ENCODE measurements at places on chromosomes 4 and X.
A peak's percentile ranks its signal among the peaks of the same experiment; 100 is the strongest.

DNA sequence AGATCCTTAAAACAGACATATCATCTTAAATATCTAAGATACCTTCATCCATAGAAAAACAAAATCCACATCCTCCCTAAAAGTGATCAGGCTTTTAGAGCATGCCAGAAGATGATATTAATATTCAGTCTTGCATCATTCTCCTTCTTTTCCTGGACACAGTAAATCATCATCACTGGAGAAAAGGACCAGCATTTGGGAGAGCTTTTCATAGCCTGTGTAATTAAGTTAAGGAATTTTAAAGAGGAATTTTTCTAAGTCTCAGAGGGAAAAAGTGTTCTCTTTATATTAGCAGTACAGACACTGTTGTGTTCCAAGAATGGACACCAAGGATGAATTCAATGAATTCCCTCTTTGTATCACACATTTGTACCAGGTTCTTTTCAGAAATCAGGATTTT, 696 bp downstream of the SCRG1 start:
- DNase-seq: no peak

DNA sequence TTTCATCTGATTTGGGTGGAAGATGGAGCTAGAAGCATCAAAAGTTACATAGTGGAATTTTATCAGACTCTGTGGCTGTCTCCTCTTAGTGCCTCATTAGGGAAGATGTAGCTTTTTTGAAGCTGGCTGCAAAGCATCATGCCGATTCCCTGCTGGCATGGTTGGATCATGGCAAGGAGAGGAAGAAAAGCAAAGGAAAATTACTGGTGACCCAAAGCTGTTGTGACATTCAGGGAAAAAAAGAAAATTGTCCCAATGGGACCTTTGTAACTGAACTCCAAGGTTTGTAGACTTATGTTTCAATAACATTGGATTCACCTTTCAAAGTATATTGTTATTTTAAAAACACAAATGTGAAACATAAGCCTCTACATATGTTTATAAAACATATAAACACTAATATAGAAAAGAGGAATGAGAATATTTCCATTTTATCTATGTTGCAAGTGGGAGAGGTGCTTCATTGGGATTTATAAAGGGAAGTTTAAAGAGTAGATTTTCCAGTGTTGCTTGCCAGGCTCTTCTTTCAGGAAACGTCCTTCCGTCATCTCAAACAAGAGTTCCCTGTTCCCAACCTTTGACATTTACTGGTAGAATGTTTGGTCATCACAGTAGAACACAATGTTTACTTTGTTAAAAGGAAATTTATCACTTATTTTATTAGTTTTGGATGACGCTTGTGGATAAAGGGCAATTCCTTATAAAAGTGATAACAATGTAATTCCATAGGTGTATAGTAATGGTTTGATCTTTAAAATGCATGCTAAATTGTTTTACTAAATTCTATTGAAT, 190.1 kb upstream of the GPRIN3 start:
- DNase-seq: peak; percentile 88

DNA sequence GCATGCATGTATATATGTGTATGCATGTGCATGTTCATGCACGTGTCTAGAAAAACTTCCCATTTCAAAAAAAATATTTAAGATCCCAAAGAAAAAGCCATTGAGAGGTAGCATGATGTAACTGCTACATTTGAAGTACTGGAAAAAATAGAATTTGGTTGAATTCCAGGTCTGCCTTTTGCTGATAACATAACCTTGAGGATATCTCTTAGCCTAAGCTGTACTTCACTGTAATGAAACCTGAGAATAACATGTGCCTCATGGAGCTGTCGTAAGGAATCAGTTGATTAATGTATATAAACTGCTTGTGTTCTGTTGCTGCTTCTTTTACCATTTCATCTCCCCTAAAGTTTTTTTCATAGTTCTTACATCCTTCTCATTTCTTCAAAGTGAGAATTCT, 351.8 kb downstream of the GRIA2 start:
- DNase-seq: no peak

DNA sequence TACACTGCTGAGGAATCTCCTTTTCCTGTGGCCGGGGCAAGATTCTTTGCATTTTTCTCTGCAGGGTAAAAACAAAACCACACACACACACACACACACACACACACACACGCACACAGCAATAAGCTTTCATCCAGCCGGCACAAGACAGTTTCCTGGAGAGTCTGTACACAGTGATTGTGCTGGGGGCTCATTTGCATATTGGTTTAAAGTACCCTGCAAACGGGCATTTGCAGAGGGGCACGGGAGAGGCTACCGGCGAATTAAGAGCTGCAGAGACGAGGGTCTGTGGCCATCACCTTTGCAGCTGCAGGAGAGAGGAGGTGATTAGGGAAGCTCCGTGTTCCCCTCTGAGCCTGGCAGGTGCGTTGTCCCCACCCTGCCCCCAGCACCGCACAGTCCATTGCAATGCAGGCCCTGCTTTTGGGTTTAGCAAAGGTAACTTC, 219.9 kb downstream of the SHOX start:
- DNase-seq: no peak

DNA sequence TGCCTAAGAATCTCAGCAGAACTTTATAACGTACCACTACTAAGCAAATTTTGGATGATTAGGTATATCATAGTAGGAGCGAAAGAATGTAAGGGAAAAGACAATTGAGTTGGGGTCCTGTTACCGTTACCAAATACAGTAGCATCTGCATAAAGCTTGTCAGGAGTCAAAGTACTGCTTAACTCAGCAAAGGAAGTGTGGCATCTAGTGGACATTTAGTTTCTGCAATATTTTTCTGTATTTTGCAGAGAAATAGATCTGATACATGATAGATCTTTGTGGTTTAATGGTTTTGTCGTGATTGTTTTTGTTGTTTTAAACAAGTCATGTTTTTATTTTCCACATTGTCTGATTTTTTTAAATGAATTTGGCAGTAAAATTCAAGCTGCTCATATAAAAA, 81.0 kb upstream of the SMARCAD1 start:
- peak; percentile 25 for DNase-seq

DNA sequence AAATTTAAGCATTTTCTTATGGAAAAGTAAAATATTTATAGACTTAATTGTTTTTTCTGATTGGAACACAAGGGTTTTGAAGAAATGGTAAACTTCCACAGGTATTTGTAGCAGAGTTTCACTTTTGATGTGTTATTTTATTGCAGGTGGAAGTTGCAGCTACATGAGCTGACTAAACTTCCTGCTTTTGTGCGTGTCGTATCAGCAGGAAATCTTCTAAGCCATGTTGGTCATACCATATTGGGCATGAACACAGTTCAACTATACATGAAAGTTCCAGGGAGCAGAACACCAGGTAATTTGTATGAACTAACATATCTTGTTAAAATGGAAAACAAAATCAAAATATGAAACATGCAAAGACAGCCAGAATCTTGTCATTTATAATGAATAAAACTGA, 117.4 kb downstream of the DIPK2B start:
- no peak for DNase-seq

GRCh38 chr4:120830204-120830603, 92.3 kb downstream of the PRDM5 start:
- DNase-seq: no peak

- DNase-seq: no peak
Observed at GRCh38 chr4:1983846-1984405, 24.8 kb downstream of the NELFA start.

GRCh38 chr4:1579901-1580691, 104.0 kb downstream of the FAM53A start:
- peak; percentile 87 for DNase-seq

GRCh38 chr4:54879576-54879975, 221.8 kb downstream of the KIT start:
- DNase-seq: no peak

- peak; percentile 25 for DNase-seq
Observed at GRCh38 chr4:113636438-113636818, 125.1 kb downstream of the CAMK2D start.

- DNase-seq: no peak
Observed at GRCh38 chr4:37865450-37865849, 25.4 kb upstream of the TBC1D1 start.

GRCh38 chr4:150986085-150986484, 29.0 kb downstream of the LRBA start:
- DNase-seq: no peak

DNA sequence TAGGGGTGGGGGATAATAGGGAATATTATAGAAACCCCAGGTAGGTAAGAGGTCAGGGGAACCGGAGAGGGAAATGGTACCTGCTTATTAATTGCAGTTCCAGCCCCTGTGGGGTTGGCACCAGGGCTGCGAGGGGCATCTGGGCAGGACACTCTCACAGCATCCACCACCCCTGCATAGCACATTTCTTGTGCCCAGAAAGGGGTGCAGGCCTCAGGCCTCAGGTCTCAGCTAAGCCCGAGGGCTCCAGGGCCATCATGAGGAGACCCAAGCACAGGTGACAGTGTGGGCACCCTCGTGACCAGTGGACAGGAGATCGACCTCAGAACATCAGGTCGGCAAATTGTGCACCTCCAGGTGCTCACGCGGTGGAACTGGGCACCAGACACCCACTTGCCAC, 164.7 kb downstream of the EVC2 start:
- DNase-seq: no peak

- no peak for DNase-seq
Observed at GRCh38 chr4:140277576-140277975, 95.9 kb upstream of the SCOC start.

DNA sequence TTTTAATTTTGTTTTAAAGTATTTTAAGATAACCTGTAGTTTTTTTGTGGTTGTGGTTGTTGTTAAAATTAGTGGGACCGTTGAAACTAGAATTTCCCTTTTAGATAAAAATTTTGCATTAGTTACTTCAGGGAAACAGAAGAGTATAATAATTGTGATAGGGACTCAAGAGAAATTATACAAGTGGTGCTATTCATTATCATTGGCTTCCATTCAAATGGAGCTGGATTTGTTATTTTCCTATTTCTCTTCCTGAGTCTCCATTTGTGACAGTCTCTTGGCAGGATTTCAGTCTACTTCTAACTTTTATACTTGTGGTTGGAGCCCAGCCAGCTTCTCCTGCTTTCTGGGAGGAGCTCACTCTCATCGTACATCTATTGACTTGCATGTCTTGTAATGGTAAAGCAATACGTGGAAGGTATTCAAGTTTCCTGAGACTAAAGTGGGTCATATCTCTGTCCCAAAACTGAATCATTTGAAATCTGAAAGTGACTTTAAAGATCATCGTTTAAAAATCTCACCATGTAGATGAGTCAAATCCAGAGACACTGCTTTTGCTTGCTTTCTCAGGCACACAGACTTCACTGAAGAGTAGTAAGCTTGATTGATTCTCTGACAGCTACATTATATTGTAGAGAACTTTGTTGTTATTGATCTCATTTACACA, 155.8 kb downstream of the RPA4 start:
- DNase-seq: peak; percentile 61

GRCh38 chr4:132556316-132556715, 592.8 kb upstream of the PCDH10 start:
- no peak for DNase-seq

GRCh38 chr4:52051213-52051614, at the start of gene SPATA18:
Gene SPATA18, plus strand, starts transcription at chr4:52051304. Its CDS starts 401 bp downstream, at chr4:52051705.
- no peak for DNase-seq

Data from HT-29 (cell line).